Activated naive CD4-positive, alpha-beta T cell (primary cell): ENCODE measurements at places on chromosomes 7 and 10.

DNA sequence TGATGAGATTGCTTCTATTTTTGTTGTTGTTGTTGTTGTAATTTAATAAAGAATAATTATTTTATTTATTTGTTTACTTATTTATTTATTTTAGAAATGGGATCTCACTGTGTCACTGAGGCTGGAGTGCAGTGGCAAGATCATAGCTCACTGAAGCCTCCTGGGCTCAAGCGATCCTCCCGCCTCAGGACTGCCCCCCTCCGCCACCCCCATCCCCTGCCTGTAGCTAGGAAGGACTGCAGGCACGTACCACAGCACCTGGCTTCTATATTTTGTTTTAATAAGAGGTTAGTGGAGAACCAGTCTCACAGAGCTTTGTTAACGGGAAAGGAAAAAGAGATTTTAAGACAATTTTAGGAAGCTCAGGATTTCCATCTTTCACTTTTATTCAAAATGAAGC lies 19.5 kb upstream of the SMC3 start:
- no peak for DNase-seq

GRCh38 chr10:75203724-75204123 lies 6.9 kb upstream of the VDAC2 start:
- no peak for DNase-seq

GRCh38 chr7:138186951-138187351 lies 110.7 kb downstream of the AKR1D1 start:
- no peak for DNase-seq

DNA sequence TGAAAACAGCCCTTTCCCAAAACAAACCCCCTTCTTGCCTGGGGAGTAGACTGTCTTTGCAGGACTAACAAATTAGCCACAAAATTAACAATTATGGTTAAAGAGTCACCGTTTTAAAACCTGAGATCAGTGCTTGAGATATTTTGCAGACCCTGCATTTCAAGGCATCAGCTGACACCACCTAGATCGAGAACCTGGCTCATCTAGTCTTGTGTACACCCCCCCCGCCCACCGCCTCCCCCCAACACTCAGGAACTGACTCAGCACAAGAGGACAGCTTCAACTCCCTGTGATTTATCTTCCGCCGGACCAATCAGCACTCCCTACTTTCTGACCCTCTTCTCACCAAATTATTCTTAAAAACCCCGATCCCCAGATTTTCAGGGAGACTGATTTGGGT lies 737.1 kb downstream of the PHTF2 start:
- no peak for DNase-seq

- DNase-seq = no peak
Measured at GRCh38 chr7:85025312-85025756, 161.5 kb downstream of the SEMA3D start.

- no peak for DNase-seq
Measured at GRCh38 chr10:74145133-74145532, 5.5 kb downstream of the AP3M1 start.

DNA sequence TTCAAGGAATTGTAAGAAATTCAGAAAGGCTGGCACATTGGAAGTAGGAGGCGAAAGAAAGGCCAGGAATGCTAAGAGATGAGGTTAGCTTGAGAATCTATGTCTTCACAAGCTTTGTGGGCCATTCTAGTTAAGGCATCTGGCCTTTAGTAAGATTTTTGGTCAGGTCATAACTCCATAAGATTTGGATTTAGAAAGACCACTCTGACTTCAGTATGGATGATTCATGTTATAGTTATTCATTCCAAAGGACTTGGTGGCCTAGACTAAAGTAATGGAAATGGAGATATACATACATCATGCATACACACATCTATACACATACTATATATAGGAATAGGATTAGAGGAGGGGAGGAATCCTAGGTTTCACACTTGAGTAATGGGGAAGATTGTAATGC lies 77.5 kb downstream of the SEPTIN7 start:
- no peak for DNase-seq

GRCh38 chr10:23955456-23956225 lies 253.3 kb upstream of the KIAA1217 start:
- DNase-seq = no peak

- no peak for DNase-seq
Measured at GRCh38 chr7:157980774-157981173, 606.8 kb downstream of the PTPRN2 start.

DNA sequence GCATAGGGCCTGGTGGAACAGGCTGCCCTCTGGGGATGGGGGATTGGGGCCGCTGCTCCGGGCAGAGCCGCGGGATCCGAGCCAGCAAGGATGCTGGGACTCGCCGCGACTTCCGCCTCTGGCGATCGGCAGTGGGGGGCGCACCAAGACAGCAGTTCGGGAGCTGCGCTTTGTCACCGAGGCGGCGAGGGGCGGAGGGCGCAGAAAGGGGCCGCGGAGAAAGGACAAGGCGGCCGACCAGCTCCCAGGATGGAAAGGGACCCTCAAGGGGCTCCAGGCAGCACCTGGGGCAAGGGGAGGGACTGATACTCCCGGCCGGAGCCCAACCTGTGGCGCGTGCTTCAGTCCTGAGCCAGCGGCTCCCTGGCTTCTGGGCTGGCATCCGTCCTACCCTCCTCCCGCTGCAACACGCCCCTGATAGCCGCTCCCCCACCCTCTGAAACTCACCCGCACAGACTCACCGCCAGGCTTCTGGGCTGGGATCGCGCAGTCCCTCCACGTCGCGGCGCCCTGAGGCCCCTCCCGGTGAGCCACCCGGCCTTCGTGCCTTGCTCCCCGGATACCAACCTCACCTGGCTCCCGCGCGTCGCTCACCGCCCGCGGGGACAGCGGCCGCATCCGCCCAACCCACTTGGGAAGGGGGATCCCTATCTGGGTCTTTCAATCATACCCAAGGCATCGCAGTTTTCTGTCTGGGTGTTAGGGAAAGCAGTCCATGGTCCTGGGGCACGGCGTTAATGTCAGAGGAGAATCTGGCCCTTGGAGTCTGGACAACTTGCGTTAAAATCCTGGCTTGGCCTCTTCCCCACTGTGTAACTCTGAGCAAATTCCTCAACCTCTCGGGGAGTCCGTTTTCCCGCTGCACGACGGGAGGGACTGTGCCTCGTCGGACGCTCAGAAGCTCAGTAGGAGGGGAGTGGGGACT lies 7.0 kb upstream of the EVX1 start:
- no peak for DNase-seq

- DNase-seq = no peak
Measured at GRCh38 chr7:122515404-122515803, 183.5 kb downstream of the RNF133 start.

- no peak for DNase-seq
Measured at GRCh38 chr10:14823966-14824365, 13.9 kb downstream of the CDNF start.

GRCh38 chr10:102452672-102453340 lies 1.5 kb upstream of the C10orf95 start:
- no peak for DNase-seq

GRCh38 chr7:108330227-108330626 lies 126.0 kb downstream of the NRCAM start:
- no peak for DNase-seq

- DNase-seq = no peak
Measured at GRCh38 chr10:121823993-121824463, 103.8 kb downstream of the ATE1 start.

DNA sequence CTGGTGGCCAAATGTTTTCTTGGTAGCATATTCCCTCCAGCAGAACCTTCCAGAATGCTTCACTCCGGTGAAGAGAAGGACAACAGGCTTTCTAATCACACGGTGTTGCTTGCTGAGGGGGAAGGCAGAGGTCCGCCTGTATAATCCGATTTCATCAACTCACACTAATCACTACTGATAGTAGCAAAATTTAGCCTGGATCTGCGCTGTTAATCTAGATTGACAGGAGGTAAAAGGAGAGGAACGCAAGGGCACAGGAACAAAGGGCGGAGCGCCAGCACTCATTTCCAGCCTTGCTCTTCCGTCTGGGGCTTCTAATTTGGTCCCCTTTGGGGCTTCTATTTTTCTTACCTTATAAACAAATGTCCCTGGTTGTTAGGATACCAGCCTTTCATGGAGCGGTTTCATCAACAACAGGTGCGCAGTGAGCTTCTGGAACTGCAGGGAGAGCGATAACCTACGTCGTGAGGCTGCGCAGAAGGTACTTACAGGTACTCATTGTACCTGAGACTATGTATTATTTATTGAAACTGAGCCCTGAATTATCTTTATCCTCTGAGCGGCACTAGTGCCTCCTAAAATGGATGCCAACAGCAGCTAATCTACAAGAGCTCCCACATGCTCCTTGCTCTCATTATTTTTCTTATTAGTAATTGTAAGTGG lies 150.6 kb downstream of the CACNB2 start:
- DNase-seq = no peak

DNA sequence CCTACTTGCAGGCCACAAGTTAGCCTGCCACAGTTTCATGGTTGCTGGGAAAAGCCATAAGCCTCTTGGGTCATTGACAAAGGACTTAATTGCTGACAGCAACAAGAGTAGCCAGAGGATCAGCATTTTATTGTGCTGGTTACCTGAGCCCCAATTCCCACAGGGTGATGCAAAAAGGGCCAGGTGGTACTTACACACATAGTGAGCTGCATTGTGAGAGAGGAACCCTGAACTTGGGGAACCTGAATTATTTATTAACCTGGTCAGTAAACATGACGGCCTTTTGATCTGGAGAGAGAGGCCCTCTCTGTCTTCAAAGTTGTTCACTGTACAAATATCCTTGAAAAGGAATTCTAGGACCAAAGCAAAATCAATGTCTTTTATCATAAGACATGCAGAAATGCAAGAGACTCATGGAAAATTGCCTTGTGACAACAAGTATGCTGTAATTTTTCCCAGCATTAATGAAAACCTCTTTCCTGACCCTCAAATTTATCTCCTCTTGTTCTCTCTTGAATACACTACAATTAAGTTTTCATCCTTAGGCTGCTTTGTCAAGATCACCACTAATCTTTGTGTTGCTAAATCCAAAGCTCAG lies 102.9 kb upstream of the PHYHIPL start:
- no peak for DNase-seq

DNA sequence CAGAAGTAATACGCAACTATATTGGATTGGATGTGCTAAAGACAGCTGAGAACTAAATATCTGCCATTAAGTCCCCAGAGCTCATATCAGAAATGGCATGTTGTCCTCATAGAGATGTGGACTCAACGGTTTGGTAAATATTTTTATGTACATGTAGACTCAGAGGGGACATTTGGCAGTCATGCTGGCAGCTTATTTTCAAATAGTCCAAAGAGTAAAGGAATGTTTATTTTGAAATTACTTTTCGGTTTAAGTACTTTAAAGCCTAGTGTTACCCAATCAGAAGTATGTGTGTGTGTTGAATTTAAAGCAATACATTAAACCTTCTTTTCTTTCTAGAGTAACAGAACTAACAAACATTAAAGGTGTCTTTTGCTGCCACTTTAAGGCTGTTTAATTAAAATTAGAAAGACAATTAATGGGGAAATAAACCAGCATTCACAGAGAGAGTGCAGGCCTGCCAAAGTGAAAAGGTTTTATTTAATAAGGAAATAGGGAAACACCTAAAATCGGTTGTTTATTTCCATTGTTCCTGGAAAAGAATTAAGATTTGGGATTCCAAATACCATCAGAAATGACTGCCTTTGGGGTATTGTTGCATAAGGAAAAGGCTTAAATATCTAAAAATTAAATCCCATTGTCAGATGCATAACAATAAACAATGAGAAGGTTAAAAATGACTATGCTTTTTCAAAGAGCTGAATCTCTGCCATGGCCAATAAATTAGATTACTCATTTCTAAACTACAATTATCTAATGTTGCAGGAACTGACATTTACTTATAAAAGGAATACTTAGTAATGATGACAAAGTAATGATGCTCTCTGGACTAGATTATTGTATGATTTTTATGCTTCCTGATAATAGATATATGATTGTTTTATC lies 113.4 kb upstream of the AHR start:
- DNase-seq = no peak

DNA sequence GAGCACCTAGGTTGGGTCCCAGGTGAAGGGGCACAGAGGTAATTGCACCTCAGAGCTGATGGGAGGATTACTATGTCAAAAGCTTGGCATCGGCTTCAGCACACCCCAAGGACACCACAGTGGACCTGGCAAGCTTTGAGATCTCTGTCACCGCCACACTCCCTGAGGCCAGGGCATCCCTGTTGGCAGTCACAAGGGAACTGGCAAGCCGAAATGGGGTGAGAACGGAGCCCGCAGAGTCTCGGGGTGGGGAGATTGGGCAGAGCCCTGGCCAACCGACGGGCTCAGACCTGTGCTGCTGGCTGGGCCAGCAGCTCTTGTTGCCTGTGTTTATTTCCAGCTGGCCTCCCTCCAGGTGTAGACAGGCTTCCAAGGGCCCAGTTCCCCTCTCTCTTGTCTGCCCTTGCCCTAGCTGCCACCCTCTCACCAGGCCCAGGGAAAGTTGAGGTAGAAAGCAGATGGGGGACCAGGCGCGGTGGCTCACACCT lies 2.5 kb downstream of the HSPB1 start:
- no peak for DNase-seq

- no peak for DNase-seq
Measured at GRCh38 chr10:42553064-42553407, 85.3 kb downstream of the ZNF33B start.

DNA sequence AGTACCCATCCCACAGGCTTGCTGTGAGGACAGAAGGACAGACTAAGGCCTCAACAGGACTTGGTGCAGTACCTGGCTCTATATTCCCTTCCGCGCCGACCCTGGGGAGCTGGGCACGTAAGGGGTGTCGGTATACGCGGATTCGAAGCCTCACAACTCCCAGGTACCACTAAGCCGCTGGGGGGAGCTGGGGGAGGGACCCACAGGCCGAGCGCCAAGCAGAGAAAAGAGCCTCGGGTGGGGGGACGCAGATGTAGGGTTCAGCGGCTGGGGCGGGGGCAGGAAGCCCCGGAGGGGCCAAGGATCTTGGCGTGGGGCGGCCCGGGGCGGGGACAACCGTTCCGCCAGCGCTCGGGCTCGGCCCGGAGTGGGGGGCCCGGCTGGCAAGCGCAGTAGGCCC lies 126.4 kb upstream of the ZNF746 start:
- DNase-seq = peak; percentile 29

DNA sequence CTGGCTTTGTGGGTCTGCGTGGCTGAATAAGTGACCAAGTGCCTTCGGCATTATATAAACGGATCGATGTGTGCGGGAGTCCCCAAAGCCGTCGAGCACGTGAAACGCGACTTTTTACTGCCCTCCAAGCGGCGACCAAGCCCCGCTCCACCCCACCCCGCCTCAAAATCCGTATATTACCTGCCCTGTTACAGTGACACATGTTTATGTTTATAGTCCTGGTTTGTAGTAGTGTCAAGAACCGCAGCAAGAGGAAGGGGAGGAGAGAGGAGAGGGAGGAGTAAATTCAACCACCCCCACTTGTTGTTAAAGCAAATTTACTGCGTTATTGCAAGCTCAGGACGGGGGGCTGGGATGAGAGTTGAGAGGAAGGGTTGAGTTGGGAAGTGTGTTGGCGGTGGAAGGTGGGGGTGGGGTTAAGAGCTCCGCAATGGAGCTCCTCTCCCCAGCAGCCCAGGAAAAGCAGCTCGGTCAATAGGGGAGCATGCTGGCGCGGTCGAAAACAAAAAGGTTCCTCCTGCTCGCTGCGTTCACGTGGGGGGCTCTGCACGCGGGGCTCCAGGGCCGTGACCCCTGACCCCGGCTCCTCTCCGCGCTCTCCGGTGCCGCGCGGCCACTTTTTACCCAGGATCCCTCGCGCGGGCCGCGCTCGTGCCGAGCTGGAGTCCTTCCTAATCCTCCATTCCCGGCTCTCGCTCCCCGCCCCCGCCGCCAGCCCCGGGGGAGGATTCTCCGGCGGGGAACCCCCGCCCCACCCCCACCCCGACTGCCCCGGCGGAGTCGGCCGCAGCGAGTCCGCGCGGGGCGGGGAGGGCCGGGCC lies at the start of gene SKIDA1:
Gene SKIDA1, minus strand, starts transcription at position 316 of the 821 bp plus-strand sequence. CDS start 7,860 bp downstream, outside the sequence.
- no peak for DNase-seq

GRCh38 chr10:77496941-77497420 lies 140.6 kb downstream of the KCNMA1 start:
- DNase-seq = no peak

- peak; percentile 8 for DNase-seq
Measured at GRCh38 chr7:1225441-1226185, 7.1 kb upstream of the UNCX start.
